ENCODE measurements at places on chromosomes 16 and 17.

GRCh38 chr17:7043182-7043496, 753 bp downstream of the SLC16A11 start:
- no peak for DNase-seq

DNA sequence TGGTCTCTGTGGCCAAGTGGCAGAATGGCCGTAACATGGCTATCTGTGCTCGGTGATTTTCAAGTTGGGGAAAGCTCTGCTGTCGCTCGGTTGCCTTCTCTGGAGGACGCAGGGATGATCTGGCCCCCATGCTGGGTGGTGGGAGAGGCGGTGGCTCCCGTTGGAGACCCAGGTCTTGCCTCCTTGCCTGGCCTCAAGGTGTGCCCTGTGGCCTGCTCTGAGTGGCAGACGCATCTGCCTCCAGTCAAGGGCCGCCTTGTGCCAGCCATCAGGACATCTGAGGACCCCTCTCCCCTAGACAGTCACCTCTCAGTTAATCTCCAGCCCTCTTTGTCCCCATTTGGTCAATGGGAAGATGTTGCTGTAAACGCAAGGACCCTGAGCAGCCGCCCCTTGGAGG, 165.9 kb downstream of the CCDC182 start:
- DNase-seq: no peak

DNA sequence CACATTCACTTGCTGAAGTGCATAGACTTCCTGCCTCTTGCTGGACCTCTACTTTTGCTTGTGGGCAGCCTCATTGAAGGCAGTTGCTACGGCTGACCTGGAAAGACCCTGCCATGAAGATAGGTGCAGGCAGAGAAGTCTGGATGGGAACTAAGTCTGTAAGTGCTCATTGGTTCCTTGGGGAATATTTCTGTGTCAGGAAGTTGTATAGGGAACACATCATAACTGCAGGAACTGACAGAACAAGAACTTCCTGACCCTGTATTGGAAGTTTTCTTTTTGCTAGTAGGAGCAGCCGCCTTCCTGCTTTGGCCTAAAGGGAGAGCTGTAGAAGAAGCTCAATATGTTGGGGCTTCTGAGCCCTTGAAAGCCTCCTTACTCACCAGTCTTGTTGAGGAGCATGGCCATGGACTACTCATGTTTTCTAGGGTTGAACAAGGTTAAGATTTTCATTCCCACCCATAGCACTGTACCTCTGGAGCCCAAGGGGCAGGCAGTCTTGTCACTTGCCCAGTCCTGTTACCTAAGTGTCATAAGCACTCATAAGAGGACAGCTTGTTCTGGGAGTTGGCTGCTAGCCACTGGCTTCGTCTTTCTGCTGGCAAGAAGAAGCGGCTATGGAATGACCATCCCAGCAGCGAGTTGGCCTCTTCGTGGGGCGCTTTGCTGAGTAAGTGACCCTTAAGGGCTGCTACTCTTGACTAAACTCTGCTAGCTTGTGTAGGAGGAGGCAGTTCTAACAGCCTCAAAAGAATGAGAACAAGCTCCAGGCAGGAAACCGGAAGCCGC, 7.2 kb downstream of the UBFD1 start:
- no peak for DNase-seq

DNA sequence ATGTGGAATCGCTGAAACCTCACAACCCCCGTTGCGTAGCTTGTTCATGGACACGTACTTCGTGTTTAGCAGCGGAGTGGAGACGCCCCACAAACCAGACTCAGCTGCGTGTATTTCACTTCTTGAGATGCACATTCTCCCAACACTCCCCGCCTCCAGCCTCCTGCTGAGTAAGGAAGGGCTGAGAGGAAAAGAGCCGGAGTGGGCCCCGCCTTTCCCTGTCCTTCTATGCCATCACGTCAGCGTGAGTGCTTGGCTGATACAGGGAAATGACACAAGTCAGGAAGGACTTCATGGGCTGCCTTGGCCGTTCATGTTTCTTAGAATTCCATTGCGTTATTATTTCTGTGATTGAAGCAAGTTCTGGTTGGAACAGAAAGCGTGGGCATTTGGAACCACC, 68.6 kb upstream of the CBX4 start:
- DNase-seq: no peak

DNA sequence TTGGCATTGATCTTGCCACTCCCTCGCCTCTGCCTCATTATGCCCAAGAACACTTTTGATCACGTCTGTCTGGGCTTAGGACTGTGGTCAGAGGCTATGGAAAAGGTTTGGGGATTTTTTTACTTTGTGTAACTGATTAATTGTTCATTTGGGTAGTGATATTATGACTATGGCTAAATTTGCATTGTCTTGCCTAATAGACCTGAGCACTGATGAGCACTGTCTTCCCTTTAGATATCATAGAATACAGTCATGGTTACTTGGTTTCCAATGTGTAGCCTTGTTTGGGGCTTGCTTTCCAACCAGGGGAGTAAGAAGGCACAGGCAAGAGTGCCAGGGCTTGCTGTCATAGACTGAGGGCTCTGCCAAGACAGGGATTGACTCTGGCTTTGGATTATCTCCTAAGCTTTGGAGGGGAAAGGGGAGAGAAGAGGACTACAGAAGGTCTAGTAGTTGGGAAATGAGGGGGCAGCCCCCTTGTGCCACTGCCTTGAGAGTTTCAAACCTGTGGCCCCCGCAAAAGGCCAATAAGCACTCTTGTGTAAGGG, 13.7 kb downstream of the LIMD2 start:
- DNase-seq: no peak

DNA sequence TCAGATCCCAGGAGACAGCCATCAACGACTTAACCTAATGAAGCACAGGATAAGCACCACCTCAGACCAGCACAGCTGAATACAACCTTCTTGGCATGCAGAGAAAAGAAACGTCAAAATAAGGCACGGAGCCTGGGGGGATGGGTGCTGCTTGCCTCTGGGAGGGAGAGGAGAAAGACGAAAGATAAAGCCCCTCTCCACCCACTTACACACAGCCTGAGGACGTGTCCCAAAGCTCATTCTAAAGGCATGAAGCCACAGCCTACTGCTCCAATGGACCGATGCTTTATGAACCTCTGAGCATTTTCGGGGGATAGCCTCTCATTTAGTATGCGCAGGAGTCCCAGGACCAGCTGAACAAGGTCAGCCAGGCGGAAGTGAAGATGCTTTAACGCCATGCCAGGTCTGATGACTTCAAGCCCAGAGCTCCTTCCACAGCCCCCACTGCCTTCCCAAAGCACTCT, 31.1 kb downstream of the ST3GAL2 start:
- no peak for DNase-seq

- peak; percentile 41 for DNase-seq
Measured at GRCh38 chr17:79987187-79987934, 48.3 kb downstream of the TBC1D16 start.

DNA sequence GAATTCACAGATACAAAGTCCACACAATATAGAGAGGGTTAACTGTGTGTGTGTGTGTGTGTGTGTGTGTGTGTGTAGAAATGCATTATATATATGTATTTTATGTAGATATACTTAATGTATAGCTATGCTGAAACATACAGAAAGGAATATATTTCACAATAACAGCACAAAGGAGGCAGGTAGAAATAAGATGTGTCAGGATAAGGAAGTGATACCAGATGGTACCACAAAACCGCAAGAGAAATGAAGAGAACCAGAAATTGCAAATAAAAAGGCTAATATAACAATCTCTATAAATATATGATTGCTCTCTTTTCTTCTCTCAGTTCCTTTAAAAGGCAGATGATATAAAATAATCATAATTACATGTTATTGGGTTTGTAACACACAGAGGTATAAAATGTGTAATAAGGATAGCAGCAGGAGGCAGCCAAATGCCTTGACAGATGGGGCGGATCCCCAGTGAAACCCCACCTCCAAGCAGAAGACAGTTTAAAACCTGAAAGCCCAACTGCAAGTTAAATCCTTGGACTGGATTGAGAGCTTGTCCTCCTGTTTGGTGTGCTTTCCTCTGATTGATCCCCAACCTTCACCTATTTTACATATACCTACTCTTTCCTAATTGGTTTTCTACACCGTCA, 365.4 kb upstream of the C16orf82 start:
- DNase-seq: no peak

GRCh38 chr16:76207270-76207669, 69.9 kb upstream of the CNTNAP4 start:
- DNase-seq: no peak

DNA sequence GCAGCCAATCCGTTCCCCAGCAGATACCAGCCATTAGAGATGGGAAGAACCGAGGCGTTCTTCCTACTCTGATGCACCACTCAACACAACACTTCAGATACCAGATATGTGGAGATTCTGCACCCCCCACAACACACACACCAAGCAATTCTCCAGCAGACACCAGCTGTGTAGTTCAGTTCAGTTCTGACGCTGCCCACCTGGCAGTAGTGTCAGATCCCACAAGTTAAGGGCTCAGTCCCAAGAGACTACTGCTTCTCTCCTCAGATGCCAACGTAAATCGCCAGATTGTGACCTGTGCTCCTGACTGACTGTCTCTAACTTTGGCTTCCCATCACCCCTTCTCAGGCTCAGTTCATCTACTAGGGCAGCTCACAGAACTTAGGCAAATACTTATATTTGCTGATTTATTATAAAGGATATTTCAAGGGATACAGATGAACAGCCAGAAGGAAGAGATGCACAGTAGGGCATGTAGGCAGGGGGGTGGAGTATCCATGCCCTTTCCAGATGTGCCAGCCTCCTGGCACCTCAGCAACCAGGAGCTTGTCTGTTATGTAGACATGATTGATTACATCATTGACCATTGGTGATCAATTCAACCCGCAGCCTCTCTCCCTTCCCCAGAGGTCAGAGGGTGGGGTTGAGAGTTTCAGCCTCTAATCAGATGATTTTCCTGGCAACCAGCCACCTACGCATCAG, 110.6 kb downstream of the PRKCA start:
- DNase-seq: no peak

DNA sequence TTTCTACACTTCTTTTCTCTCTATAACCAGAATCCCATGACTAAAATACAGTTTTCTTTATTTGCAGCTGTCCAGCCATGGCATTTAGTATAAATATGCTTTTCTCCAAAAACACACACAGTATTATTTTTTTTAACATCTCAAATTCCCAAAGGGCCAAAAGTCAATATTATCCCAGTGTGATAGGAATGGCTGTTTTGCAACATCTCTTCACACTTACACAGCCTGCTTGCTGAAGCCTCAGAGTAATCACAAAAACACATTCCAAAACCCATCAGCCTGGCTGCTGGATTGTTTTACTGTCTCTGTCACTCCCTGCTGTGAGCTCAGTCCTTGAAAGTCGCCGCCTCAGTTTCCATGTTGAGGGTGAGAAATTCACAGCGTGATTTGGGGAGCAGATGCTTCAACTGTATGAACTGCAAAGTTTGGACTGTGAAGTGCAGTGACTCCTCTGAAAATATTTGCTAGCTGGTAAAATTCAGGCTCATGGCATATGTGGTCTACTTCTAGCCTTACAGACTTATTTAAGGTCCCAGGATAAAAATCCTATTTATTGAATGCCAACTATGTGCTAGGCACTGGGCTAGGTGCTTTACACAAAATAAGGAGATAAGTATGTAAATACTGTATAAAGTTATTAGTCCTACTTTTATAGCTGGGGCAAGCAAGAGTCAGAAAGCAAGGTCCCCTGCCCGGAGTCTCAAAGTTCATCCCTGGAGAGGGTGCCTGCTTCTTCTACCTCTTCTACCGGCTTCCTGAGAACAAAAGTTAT, 116.5 kb downstream of the SOCS1 start:
- no peak for DNase-seq

- no peak for DNase-seq
Measured at GRCh38 chr16:27617665-27618064, 67.7 kb downstream of the KATNIP start.

DNA sequence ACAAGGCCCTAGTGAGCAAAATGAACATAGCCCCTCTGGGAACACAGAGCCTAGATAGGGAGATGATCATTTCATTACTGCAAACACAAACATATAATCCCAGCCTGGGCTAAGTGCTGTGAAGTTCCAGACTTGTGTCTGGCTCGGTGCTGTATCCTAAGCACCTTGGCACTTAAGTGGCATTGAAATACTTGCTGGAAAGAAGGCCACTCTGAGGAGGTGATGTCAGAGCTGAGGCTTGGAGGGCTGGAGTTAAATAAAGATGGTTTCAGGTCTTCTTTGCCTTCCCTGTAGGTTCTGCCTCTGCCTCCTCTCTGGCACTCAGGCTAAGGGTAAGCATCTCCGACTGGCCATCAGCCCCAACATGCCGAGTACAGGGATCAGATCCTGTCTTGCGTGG, 2.4 kb upstream of the CACNA1G start:
- no peak for DNase-seq

GRCh38 chr17:59327121-59327980, 4.1 kb upstream of the YPEL2 start:
- DNase-seq: no peak

DNA sequence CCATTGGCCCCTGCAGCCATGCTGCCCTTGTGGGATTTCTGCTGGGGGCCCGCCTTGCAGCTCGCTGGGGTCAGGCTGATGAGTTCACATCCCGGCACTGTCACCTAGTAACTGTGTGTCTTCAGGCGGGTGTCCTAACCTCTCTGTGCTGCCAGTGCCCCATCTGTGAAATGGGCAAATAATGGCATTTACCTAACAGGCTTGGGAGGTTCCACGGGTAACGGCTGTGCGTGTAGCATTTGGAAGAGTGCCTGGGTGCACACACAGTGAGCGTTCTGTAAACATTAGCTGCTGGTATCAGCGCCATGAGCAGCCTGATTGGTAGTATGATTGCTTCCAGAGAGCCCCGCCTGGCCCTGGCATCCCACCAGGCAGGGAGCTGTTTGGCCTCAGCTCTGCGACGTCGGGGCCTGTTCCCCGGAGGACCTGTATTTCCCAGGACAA, 167.3 kb upstream of the GSE1 start:
- peak; percentile 46 for DNase-seq

DNA sequence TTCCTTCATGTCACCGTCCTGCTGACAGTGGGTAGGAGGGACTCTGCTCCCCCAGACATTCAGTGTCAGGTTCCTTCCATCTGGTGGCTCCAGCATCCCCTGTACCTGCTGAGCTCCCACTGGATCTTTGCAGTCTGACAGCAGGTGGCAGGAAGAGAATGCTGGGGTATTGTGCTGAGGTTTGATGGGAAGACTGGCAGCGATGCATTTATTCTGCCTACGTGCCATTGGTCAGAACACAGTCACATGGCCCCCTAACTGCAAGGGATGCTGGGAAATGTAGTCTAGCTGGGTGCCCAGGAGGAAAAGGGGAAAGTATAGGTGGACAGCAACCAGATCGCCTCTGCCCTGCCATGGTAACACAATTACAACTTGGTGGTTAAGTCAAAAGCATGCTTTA, 44.4 kb downstream of the IRX3 start:
- DNase-seq: no peak

DNA sequence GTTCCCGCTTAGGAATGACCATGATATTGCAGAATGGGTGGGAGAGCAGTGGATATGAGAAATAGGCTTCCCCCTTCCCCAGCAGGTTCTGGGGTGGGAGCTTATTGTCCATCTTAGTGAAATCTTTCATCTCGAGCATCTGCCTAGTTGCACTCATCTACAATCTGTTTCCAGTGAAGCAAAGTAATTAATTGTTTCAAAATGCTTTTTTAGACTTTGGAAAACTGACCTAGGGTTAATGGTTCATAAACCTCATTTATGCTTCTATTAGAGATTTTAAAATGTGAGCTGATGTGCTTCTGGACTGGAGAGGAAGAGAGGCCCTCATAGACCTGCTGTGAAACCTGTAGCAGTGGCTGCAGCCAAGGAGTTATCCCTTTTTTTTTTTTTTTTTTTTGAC, 247.7 kb upstream of the XYLT1 start:
- DNase-seq: no peak

All from ovary (tissue), 10 donors.